ENCODE measurements at places on chromosomes 12 and 14. TPM values are rescaled to one million over a fixed set of nuclear protein-coding genes. Genes with fewer than 3 reads are reported as not detected.

ITGB7 gene
- not detected for total RNA-seq

MANSC1 gene
- total RNA-seq = 3.4 TPM

TAS2R7 gene
- total RNA-seq = 0.94 TPM

FSCB gene
- 0.31 TPM for total RNA-seq

ALG10 gene
- total RNA-seq = 29.7 TPM

C12orf54 gene
- total RNA-seq = not detected

GPD1 gene
- total RNA-seq = 23.8 TPM

BEST3 gene
- 6.6 TPM for total RNA-seq

SMOC1 gene
- 27.2 TPM for total RNA-seq

NRXN3 gene
- 106 TPM for total RNA-seq

OTX2 gene
- 0.31 TPM for total RNA-seq

SMCO2 gene
- 2.2 TPM for total RNA-seq

TRIM9 gene
- total RNA-seq = 107 TPM

TEAD4 gene
- total RNA-seq = not detected

YAF2 gene
- total RNA-seq = 83.6 TPM

TOGARAM1 gene
- 85.1 TPM for total RNA-seq

ADAMTS20 gene
- total RNA-seq = 0.94 TPM

MFAP5 gene
- not detected for total RNA-seq

NOS1 gene
- total RNA-seq = 4.4 TPM

TMCC3 gene
- total RNA-seq = 8.1 TPM

NDUFB1 gene
- total RNA-seq = 165 TPM

ABCD4 gene
- 56.3 TPM for total RNA-seq

OAS3 gene
- total RNA-seq = 2.8 TPM

STXBP6 gene
- 13.8 TPM for total RNA-seq

HSPB8 gene
- total RNA-seq = 1.6 TPM

GPR68 gene
- 4.4 TPM for total RNA-seq

ERP27 gene
- not detected for total RNA-seq

B3GNT4 gene
- total RNA-seq = 18.2 TPM

CLEC14A gene
- 4.1 TPM for total RNA-seq

RAD51B gene
- total RNA-seq = 13.5 TPM

CELA1 gene
- not detected for total RNA-seq

KRT72 gene
- not detected for total RNA-seq

STAB2 gene
- total RNA-seq = not detected

GUCY2C gene
- total RNA-seq = not detected

SAMD15 gene
- 10.0 TPM for total RNA-seq

PLEKHG7 gene
- not detected for total RNA-seq

KCNH3 gene
- total RNA-seq = 10.3 TPM

NRIP2 gene
- not detected for total RNA-seq
